Hypothalamus (tissue), 51 donors: ENCODE measurements at places on chromosomes 7 and 10.

GRCh38 chr10:122648599-122649428 is 50.8 kb downstream of the C10orf120 start:
- peak; percentile 67 for DNase-seq

DNA sequence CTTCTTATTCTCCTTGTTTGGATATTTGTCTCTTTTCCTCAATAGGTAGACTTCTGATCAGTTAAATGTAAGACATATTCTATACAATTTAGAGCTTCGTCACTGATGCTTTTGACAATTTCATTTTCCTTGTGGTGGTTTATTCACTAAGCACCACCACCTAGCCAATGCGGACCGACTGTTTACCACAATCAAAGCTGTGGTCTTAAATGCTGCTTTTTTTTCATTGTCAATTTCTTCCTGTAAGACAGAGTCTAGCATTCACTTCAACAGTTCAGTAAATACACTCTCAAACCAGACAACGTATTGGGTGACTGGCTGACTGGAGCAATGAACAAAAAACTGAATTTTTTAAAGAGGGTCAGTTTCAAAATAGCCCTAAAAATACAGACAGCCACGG is 239.0 kb downstream of the DNAJB6 start:
- no peak for DNase-seq

- DNase-seq = no peak
Observed at GRCh38 chr7:41586931-41587640, 115.8 kb downstream of the INHBA start.

GRCh38 chr10:62684911-62685310 is 119.6 kb upstream of the ADO start:
- no peak for DNase-seq

DNA sequence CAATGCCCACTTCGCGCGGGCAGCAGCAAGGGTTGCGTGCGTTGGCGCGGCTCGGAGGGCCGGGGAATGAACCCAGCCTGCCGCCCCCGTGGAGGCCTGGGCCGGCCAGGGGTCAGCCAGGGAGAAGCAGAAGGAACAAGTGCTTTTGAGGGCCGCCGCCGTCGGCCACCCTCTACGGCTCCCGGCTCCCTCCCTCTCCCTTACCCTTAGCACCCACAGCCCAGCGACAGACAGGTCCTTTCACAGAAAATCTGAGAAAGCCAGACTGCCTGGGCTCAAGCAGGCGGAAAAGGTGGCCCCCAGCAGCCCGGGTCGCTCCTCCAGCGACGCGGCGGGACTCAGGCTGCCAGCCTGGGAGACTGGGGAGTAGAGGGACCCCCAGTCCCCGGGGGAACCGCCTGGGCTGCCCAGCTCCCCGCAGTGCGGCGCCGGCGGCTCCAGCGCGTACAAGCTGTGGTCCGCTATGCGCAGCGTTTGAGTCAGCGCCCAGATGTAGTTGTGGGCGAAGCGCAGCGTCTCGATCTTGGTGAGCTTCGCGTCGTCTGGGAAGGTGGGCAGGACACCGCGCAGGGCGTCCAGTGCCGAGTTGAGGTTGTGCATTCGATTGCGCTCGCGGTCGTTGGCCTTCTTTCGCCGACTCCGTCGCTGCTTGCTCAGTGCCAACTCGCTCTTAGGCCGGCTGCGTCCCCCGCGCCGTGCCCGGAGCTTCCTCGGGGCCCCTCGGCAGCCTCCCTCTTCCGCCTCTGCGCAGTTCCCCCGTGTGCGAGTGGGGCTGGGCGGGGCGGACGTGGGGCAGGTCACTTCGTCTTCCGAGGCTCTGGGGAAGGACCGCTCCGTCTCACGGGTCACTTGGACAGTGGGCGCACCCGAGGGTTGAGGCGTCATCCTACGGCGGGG is 815 bp downstream of the NEUROG3 start:
- no peak for DNase-seq

DNA sequence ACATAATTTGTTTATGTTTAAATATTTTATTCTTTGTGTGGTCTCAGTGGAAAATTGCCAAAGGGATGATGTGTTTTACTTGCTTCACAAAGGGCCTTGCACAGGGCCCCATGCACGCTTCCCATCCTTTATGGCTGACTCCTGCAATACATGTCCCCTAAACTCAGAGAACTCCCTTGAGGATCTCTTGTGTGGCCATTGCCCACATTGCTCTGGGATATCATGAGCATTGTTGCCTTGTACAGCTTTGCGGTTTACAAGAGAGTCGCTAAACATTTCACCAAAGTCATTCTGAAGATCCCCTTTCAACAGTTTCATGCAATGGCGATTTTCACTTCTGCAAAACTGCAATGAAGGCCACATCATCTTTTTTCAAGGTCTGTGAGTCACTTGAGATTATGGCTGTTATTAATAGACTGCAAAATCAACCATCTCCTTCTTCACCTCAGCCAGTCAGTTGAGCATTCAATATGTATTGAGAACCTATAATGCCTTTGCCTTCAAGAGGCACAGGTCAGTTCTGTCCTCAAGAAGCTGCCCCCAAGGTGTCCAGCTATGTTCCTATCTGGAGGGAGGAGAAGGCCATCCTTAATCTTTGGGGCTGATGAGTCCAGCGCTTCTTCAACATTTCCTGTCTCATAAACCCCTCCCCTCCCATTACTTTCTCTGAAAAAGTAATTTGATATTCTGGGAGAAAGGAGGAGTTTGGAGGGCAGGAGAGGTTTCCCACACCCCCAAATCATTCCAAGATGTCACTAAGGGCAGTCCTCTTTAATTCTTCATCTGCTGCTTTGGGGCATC is 108.1 kb downstream of the CCDC71L start:
- DNase-seq = no peak

GRCh38 chr10:102068216-102068615 is 3.1 kb downstream of the HPS6 start:
- DNase-seq = no peak

DNA sequence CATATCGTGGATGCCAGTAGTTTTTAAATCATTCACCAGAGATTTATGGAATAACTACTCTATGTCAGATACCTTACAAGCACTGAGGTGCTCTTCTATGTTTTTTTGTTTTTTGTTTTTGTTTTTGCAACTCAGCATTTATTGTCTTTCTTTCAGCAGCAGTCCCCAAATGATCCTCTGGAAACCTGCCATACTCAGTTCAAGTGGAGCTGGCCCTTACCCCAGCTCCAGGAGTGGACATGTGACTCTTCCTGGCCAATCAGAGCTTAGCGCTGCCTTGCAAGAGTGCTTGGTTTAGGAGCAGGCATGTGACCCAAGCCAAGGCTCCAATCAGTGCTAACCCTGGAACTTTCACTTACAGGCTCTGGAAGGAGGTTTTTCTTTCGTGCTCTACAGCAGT is 356.6 kb upstream of the ZMIZ1 start:
- peak; percentile 40 for DNase-seq

DNA sequence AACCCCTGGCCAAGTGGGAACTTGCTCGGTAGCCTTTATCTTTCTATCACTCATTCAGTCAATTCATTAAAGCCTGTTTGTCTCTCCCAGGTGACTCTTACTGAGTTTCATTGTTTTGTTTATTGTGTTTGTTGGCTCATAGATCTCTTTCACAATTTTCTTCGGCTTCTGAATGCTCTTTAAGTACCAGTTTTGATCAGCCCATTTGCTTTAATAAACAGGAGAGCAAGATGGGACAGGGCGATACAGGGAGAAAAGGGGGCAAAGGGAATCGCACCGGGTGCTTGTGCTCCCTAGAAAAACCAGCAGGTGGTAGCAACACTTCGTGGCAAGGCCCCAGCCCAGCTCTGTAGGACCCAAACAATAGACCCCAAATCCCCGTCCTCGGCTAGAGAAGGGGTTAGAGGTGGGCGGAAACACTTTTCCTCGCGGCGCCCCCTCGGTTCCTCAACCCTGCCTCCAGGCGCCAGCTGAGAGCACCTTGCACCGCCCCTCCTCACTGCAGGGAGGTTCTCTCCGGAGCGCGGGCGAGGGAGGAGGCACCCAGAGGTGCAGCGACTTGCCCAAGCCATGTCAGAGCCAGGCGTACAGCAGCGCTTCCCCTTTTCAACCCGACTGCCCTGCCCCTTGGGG is 1.0 kb upstream of the EPHB6 start:
- no peak for DNase-seq

DNA sequence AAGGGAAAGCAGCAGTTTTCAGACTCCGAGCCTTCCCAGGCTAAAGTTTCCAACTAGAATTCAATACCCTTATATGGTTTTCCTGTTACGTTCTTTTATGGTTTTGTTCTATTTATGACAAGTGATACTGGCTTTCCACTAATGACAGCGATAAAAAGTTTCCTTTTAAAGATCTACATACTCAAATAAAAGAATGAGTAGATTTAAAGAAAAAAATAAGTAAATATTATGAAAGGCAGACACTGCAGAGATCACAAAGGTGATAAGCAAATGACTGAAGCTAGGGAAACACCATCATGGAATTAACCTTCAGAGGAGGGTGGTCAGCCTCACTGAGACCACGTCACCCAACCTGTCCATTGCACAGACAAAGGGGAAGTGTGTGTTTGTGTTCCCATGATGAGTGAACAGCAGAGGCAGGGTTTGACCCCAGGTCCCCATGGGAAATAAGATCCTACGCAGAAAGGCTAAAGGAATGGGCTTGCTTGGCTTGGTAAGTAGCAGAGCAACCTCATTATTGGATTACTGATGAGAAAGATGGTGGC is 4.0 kb downstream of the VSIR start:
- DNase-seq = no peak

DNA sequence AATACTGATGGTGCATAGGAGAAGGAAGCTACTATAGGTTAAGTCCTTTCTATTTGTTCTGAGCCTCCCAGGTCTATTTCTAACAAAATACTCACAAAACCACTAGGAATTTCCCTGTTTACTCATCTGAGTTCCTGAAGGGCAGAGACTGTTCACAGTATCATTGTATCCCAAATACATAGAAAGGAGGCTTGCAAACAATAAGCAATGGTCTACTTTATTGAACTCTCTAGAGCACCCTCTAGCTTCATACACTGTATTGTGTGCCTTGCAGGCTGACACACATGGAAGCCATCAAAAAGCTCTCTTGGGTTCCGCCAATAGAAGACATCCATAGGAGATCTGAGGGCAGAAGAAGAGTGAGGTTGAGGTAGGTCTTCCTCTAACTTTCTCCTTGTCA is 826.1 kb downstream of the GRM8 start:
- DNase-seq = no peak

- DNase-seq = no peak
Observed at GRCh38 chr10:5466451-5467206, 32.7 kb downstream of the CALML5 start.

DNA sequence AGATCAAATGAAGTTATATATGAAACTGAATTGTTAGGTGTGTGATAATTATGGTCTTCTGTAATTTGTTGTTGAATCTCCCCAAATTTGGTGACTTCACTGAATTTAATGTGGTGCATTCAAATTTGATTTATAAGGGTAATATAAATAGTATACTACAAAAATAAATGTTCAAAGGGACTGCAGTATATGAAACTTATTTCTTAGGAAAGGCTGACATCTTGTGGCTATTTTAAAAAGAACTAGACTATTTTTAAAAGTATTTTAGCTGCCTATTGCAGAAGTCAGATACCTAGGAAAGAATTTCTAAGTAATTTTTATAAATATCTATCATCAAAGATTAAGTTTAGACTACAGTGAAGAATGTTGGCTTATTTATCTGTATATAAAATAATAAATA is 36.6 kb downstream of the ATRNL1 start:
- no peak for DNase-seq

GRCh38 chr7:39432368-39432767 is 133.8 kb upstream of the YAE1 start:
- DNase-seq = no peak

- no peak for DNase-seq
Observed at GRCh38 chr10:109593682-109594081, 329.6 kb downstream of the XPNPEP1 start.

- DNase-seq = no peak
Observed at GRCh38 chr10:127909716-127910463, 3.0 kb downstream of the PTPRE start.

- no peak for DNase-seq
Observed at GRCh38 chr7:101936223-101936610, 118.8 kb downstream of the CUX1 start.

DNA sequence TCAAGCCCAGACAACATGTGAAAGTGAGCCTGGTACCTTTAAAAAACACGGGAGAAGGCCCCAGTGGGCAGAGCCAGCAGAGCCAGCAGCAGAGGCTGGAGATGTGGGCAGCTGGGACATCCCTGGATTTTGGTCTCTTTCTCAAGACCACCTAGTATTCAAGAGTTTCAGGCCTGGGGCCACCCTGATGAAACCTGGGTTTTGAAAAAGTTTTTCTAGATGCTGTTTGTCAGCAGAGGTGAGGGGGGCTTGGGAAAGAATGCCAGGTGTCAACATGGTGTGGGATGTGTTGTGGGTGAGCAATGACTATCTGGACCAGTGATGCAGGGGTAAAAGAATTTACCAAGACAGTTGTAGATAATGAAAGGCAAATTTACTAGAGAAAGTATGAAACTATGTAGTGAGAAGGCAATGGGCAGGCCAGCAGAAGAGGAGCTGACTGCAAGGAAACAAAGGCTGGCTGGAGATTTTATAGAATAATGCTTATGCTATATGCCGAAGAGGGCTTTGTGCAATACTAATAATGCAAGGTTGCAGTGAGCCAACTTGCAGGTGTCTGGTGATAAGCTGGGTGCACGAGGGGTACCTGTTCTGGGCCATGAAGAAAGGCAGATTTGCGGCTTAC is 28.1 kb upstream of the PLEKHA1 start:
- no peak for DNase-seq
